ENCODE measurements at places on chromosomes 5 and 9. TPM values are rescaled to one million over a fixed set of nuclear protein-coding genes. Genes with fewer than 3 reads are reported as not detected.
A peak's percentile ranks its signal among the peaks of the same experiment; 100 is the strongest.

LHX2 gene
- not detected for total RNA-seq

TTC39B gene
- 5.4 TPM for total RNA-seq

CDKN2B gene
- total RNA-seq: 2.3 TPM

PGM5 gene
- total RNA-seq: 1.9 TPM

PTGS1 gene
- total RNA-seq: 14.6 TPM

GRCh38 chr9:82606071-82606470 is 456.9 kb downstream of the RASEF start:
- DNase-seq: no peak

GRCh38 chr9:91182429-91183225 is 179.1 kb downstream of the AUH start:
- no peak for DNase-seq

- DNase-seq: peak; percentile 38
Measured at GRCh38 chr5:90488791-90489190, 14.1 kb downstream of the POLR3G start.

DNA sequence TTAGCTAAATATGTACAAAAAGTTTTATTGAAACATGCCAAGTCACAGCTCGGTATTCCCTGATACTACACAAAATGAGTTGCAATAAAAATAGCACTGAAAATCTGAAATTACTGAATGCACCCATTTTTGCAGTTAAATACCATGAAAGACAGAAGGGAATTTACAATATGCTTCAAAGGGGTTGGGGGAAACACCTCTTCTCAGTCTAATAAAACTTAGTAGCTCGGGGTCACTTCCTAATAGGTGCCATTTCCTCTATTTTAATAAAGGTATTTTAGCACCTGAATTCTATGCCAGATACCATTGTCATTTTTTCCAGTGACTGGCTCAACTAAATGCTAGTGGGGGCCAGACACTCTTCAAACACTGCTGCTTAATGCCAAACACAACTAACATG is 204.1 kb upstream of the MEF2C start:
- no peak for DNase-seq

DNA sequence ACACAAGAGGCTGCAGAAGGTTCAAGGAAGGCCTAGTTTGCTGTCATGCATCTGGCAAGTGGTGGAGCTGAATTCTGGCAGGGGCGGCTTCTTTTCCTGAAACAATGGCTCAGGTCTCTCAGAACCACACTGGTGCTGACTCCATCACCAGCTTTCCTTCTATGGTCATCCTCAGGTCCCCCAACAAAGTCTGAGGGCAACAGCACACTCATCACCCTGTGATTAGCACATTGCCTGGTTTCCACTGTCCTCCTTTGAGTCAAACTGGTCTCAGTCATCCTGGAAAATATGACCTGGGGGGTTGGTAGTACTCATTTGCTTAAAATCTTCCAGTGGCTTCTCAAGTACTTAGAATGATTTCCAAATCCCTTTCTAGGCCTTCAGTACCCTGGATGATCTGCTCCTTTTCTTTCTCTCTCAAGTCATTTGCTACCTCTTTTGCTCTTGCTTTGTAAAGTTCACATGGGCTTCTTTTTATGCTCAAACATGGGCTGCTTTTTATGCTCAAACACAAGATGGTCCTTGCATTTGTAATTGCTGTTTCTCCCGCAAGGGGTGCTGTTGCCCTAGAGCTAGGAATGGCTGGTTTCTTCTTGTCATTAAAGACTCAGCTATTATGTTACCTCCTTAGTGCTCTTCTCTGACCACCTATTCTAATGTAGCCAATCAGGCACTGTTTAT is 144.9 kb downstream of the ALDH1A1 start:
- peak; percentile 13 for DNase-seq

DNA sequence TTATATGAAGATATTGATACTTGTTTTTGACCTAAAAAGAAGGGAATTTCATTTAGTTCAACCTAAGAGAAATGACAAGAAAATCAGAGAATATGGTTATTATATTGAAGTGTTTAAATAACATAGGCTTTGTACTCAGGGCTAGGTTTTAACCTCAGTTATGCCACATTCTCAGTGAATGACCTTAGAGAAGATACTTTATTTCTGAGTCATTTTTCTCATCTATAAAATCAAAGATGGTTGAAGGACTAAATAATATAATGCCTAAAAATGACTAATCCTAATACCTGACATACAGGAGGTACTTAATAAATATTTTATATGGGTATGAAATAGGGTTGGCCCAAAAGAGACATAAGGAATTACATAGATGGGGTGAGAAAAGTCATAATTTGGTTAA is 32.3 kb downstream of the DIMT1 start:
- DNase-seq: no peak

- DNase-seq: peak; percentile 87
Measured at GRCh38 chr9:124660341-124660801, 110.7 kb downstream of the NR6A1 start.

- DNase-seq: no peak
Measured at GRCh38 chr9:131474711-131475110, 28.0 kb upstream of the POMT1 start.

- DNase-seq: no peak
Measured at GRCh38 chr9:101087426-101087825, 58.9 kb downstream of the PLPPR1 start.

DNA sequence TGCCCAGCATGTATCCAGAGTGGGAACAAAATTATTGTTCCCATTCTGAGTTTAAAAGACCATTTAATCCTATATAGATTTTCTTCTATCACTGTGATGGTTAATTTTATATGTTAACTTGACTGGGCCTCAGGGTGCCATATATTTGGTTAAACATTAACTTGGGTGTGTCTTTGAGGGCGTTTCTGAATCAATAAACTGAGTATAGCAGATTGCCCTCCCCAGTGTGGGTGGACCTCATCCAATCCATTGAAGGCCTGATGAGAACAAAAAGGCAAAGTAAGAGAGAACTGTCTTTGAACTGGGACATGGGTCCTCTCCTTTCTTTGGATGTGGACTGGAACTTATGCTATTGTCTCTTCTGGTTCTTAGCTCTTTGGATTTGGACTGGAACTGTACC is 17.3 kb downstream of the RIOK2 start:
- DNase-seq: no peak

DNA sequence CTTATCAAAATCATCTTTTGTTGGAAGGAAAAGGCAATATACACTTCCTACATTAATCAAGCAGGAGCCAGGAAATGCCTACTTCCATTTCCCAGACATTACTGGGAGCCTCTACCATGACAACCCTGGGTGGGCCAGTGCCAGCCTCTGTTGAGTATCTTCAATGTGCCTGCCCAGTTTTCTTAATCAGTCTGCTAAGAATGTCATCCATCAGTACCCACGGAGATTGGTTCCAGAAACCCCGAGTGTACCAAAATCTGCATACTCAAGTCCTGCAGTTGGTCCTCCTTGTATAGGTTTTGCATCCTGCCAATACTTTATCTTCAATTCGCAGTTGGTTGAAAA is 82.4 kb downstream of the MARCHF3 start:
- DNase-seq: no peak

DNA sequence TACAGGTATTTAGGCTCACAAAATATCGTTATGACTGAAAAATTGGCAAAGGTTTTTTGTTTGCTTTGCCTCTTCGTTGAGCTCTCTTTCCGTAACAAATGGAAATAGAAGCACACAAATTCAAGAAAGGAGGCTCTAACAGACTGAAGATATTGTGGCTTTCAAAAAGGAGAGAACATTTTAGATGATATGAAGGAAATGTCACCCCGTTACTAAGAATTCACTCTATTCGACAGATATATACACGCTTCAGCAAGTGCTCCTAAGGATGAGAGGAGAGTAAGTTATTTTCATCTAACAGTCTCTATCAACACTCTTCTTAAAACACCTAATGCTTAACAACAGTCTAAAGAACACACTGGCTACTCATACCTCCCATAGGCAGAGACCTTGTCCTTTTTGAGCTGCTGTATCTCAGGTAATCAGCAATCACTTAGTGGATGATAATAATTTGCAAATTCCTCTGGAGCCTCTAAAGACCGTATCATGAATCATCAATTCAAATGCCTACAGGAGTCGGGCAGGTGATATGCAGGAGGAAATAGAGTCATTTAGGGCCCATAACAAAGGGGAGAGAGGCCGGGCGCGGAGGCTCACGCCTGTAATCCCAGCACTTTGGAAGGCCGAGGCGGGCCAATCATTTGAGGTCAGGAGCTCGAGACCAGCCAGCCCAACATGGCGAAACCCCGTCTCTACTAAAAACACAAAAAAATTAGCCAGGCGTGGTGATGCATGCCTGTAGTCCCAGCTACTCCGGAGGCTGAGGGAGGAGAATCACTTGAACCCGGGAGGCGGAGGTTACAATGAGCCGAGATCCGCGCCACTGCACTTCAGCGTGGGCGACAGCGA is 1.4 kb upstream of the HSDL2 start:
- DNase-seq: peak; percentile 16

GRCh38 chr9:137393176-137394150 is 29.5 kb downstream of the EXD3 start:
- no peak for DNase-seq

GRCh38 chr5:82796643-82797416 is 280.4 kb downstream of the TMEM167A start:
- no peak for DNase-seq

GRCh38 chr5:112908854-112909253 is 13.2 kb downstream of the REEP5 start:
- DNase-seq: no peak

GRCh38 chr5:168438349-168438748 is 47.9 kb upstream of the RARS1 start:
- DNase-seq: no peak

Measured in endothelial cell of umbilical vein (primary cell).